ENCODE measurements at places on chromosomes 6 and 20. TPM values are rescaled to one million over a fixed set of nuclear protein-coding genes. Genes with fewer than 3 reads are reported as not detected.
A peak's percentile ranks its signal among the peaks of the same experiment; 100 is the strongest.

The TP53TG5 gene
- total RNA-seq, result 0.40 TPM

The GGTLC1 gene
- total RNA-seq, result not detected

- no peak for DNase-seq
These were observed 233.0 kb downstream of the ERMARD start for GRCh38 chr6:169984181-169985120.

- no peak for DNase-seq
These were observed 59.6 kb downstream of the MOXD1 start for GRCh38 chr6:132341646-132342045.

The SNRPB gene
- 481 TPM for total RNA-seq

GRCh38 chr6:7725412-7725811, 487 bp upstream of the BMP6 start:
- DNase-seq, result no peak

The UBE2C gene
- 188 TPM for total RNA-seq

The HTR1E gene
- total RNA-seq, result not detected

DNA sequence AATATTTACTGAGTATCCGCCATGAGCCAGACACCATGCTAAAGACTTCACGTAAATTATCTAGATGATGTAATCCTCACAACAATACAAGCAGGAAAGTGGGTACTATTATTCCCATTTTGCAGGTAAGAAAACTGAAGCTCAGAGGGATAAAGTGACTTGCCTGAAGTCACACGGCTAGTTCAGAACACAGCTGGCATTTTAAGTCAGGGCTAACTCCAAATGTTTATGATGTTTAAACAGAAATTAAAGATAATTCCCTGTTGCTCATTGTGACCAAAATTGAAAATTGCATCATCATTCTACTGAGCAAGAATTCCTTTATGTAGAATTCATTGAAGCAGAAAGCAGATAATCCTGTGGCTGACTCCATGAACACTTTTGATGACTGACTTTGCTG, 71.3 kb upstream of the STXBP5 start:
- no peak for DNase-seq

- DNase-seq, result no peak
These were observed 41.0 kb downstream of the CCN2 start for GRCh38 chr6:131910219-131910589.

- DNase-seq, result no peak
These were observed 776.4 kb downstream of the C6orf118 start for GRCh38 chr6:164533045-164533362.

GRCh38 chr6:26328265-26328844, 36.6 kb upstream of the BTN3A2 start:
- DNase-seq, result peak; percentile 28
